ENCODE measurements at places on chromosomes 6 and 20. TPM values are rescaled to one million over a fixed set of nuclear protein-coding genes. Genes with fewer than 3 reads are reported as not detected.

GRCh38 chr6:94988701-94989100, 588.6 kb upstream of the MANEA start:
- DNase-seq = no peak

- DNase-seq = no peak
Measured at GRCh38 chr6:136307351-136307750, 17.7 kb upstream of the BCLAF1 start.

DNA sequence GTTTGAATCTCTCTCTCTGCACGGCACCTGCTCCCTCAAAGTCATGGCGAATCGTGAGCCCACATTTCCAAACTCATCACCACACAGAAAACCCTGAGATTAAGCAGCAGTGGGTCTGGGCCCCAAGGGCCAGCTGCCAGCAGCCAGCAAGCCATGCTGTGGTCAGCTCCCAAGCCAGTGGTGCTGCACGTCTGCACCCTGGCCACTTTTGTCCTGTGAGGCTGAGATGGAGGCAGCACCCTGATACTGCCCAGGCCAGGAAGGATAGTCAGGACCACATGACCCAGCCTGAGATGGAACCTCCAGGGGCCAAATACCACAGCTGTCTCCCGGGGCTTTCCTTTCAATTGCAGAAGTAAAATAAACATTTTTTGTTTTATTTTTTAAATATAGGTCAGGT, 93.9 kb downstream of the PRND start:
- DNase-seq = no peak

DNA sequence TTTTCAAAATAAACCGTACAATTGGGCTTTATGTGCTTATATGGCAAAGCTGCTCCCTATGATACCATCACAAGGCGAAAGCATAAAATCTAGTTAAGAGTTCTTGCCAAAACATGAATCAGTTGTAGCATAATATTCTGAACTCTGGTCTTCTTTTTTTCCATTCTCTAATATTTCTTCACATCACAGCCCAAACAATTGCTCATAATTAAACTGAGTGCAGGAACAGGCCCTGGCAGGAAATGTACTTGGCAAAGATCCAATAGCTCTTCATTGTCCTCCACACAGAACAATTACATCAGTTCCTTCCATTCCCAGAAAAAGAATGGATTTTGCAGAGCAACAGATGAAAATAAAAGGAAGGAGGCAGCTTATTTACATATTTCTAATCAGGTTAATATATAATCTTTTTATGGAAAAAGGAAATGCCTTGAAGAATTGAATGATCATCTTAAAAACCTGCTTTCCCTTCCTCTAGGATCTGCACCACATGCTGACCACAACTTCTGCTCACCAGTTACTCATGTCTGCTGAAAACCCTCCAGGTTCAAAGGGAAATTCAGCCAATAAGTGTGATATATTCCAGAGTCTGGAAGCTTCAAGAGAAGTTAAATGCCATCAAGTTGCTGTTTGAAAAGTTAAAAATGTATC, 123.3 kb upstream of the COL21A1 start:
- DNase-seq = peak; percentile 39

DNA sequence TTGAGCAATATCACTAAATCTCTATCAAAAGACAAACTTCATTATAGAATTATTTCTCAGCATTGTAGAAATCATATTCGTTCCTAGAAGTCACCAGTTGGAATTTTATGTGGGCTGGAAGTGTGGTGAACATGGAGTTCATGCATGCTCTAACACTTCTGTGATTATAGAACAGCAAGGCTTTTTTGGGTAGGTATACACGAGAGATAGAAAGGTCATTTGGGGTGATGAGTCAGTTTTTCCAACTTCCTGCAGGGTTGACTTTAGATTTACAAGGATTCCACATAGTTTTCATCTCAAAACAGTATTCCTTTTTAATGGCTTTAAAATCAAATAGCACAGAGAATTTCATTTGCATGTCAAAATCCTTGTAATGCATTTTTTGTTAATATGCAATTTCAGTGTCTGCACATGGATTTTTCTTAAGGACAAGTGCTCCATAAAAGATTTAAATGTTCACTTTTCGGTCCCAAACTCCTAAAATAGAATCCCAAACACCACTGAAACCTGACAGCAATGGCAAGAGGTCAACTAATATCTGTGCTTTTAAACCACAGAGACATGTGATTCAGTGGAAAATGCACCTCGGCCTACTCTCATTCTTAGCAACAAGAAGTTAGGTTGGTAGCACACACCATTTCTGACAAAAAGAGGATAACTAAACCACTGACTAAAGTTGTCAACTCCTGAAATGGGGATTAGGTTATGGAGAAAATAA, 211.0 kb downstream of the MOXD1 start:
- no peak for DNase-seq

DNA sequence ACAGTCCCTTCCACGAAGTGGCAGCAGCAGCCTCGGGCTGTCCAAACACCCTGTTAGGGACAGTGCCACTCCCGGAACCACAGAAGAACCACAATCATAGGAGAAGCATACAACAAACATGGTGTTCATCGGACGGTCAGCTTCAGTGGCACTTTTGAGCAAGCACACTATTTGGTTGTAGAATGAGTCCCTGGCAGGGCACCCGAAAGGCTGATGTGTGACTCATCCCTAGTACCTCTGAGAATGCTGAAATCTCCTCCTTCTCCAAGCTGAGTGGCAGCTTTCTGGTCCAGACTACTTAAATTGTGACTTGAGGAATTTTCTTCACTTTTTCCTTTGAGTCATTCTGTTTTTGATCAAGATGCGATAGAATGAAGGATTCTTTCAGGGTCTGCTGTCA, 282.5 kb downstream of the ESR1 start:
- peak; percentile 40 for DNase-seq

- DNase-seq = no peak
Measured at GRCh38 chr6:28657381-28657768, 131.7 kb downstream of the GPX5 start.

GRCh38 chr6:100622907-100623692, 158.4 kb upstream of the SIM1 start:
- no peak for DNase-seq

DNA sequence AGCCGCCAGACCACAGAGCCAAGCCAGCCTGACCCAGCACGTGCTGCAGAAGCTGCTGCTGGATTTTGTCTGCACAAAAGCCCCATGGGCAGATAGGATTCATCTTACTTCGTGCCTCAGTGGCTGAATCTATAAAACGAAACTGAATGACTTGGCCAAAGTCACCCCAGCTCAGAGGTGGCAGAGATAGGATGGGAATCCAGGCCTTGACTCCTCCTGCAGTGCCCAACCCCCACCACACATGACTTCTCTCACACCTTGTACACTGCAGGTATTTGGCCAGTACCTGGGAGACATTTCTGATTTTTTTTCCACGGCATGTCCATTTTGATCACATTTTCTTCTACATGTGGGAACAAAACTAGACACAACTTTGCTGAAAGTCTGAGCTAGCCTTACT, 182.1 kb downstream of the ANKRD60 start:
- DNase-seq = no peak

- no peak for DNase-seq
Measured at GRCh38 chr6:45997875-45998506, 17.7 kb downstream of the CLIC5 start.

- DNase-seq = no peak
Measured at GRCh38 chr6:117174835-117175360, 90.5 kb upstream of the VGLL2 start.

DNA sequence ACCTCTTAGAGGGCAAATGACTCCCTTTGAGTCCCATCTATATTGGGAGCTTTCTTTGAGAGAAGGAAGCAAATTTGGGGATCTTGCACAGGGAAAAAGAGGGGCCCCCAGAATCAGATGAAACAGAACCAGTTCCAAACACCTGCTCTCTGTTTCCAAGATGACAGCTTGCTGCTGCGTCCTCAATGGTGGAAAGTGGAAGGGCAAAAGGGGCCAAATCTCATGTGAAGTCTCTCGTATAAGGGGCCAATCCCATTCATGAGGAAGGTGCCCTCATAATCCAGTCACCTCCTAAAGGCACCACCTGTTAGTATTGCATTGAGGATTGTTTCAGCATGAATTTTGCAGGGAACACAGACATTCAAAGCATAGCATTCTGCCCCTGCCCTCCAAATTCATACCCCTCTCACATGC, 483 bp upstream of the SERPINB1 start:
- DNase-seq = no peak

DNA sequence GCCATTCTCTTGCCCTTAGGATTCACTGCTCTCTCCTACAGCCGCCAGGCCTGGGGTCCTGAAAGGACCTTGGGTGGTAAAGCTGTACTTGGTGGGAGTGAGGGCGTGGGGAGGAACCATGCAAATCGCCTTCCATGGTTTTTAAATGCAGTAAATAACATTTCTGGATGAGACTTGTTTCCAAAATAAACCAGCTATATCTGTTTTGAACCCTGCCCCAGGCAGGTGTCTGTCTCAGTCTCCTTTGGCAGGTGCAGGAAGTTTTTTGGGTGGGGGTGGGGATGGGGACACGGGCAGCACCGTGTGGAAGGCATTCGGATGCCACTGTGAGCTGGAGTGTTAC, 14.3 kb downstream of the ITPA start:
- no peak for DNase-seq

DNA sequence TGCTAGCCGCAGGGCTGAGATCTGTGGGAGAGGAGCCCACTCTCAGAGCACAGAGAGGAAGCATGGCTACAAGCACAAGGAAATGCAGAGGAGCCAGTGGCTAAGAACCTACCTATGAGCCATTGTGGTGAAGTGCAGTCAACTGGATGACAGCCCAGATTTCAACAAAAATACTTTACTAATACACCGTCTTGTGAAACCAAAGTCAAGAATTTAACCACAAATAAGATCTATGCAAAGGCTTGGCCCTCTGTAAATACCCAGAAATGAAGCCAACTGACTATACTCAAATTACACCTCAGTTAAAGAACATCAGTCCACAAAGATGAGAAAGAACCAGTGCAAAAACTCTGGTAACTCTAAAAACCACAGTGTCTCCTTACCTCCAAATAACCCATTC, 40.1 kb upstream of the PTCHD4 start:
- DNase-seq = no peak

DNA sequence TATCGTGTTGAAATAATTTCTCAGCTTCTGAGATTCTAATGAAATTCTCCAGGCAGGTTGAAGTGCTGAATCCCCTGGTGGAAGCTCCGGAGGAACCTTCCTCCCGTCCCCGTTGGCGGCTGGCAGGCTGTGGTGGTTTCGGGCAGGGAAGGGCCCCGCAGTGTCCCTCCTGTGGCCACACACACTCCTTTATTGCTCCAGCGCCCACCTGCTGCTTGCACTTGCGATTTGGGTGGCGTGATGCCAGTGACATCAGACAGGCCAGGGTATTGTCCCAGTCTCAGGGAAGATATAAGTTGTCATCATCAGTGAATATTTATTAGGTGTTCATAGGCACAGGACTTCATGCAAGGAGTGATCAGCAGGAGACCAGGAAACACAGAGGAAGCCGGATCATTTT, 530.4 kb downstream of the QKI start:
- no peak for DNase-seq

DNA sequence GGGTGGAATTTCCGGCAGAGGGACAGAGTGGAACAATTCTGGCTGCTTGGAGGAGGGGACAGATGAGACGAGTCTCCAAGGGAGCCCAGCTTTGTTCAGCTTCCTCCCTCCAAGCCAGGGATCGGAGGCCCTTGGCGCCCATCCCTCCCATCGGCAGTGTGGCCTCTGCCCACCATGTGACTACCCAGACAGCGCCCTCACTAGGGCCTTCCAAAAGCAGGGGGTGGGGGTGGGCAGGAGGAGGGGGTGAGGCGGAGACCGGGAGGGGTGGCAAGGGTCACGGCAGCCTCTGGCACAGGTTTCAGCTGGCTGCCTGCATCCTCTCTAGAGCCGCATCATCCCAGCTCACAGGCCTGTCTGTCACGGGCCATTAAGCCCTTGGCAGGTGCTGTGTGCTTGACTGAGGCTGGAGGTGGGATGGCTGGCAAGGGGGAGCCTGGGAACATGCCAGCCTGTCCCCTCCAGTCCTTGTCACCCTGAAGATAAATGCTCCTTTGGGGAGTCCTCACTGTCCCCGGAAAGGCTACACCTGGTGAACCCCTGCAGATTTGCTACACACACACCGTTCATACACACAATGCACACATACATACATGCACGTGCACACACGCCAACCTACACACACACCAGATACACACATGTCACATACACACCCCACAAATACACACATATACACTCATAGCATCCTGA, 6.2 kb upstream of the FGD2 start:
- DNase-seq = no peak

- no peak for DNase-seq
Measured at GRCh38 chr6:43016176-43016942, 2.3 kb downstream of the KLHDC3 start.

- DNase-seq = no peak
Measured at GRCh38 chr6:47245745-47246371, 63.8 kb downstream of the TNFRSF21 start.

DNA sequence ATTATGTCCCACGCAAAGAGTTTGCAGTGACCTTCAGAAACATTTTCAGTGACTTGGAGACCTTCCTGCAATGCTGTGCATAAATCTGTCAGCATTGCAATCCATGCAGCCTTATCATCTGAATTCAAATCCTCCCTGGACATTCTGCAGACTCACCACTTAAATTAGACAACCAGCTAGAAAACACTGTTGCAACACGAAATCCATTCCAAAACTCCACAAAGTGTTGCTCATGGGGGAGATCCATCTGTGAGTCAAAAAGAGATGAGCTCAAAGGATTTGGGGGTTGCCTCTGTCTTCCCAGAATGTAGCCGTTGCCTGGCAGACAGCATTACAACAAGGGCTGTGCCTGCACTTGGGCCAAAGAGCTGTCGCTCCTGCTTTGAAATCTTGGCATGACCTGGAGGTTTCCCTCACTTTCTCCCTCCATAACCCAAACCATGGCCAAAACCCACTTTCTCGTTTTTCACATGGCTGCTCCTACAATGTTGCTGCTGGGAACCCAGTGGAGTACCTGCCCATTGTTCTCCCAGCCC, 163.5 kb upstream of the CDYL start:
- DNase-seq = no peak

DNA sequence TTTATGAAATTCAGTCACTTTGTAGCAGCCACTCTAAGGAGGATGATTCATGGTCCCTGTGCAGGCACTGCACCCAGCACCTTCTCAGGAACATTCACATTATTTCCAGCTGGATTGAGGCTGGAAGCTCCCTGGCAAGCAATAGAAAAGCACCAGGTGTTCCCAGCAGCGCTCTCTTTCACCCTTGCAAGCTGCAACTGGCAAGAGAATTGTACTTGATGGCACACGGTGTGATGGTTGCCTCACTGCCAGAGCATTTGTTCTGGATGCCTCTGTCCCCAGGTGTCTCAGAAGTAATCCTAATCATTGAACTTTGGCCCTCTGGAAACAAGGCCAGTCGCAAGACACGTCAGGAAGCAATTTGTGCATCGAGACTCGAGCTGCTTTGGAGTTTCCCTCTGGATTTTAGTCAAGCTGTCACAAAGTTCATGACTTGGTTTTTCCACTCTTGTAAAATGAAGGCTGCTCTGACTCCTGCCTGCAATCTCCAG, 24.9 kb upstream of the PHACTR2 start:
- no peak for DNase-seq

The ENTPD6 gene
- total RNA-seq = 107 TPM

The KCNQ2 gene
- total RNA-seq = not detected

The SCRT2 gene
- not detected for total RNA-seq

Data from thoracic aorta (tissue), 2 donors.